ENCODE measurements at places on chromosomes 11 and 22.

- DNase-seq = no peak
Measured at GRCh38 chr11:74546752-74547151, 45.6 kb upstream of the POLD3 start.

DNA sequence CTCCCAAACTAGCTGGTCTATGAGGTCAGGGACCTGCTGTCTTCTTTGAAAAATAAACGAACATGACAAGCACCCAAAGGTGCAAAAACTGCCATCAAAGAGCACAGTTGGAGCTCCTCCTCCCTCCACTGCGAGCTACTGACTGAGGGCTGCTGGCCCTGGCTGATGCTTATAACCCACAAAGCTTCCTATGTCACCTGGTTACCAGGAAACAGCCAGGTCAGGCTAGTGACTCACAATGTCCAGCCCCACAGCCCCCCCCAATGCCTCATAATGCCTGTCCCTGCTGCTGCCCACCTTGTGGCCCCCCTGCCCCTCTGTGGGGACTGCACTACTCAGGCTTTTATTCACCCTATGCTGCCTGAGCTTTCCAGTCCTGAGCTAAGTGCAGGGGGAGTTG, at the start of gene DRICH1:
DRICH1 (minus strand) TSS at position 144 of the 400 bp plus-strand sequence. CDS start 298 bp downstream, outside the sequence.
- DNase-seq = no peak

- DNase-seq = no peak
Measured at GRCh38 chr11:79066456-79067351, 374.1 kb downstream of the TENM4 start.

DNA sequence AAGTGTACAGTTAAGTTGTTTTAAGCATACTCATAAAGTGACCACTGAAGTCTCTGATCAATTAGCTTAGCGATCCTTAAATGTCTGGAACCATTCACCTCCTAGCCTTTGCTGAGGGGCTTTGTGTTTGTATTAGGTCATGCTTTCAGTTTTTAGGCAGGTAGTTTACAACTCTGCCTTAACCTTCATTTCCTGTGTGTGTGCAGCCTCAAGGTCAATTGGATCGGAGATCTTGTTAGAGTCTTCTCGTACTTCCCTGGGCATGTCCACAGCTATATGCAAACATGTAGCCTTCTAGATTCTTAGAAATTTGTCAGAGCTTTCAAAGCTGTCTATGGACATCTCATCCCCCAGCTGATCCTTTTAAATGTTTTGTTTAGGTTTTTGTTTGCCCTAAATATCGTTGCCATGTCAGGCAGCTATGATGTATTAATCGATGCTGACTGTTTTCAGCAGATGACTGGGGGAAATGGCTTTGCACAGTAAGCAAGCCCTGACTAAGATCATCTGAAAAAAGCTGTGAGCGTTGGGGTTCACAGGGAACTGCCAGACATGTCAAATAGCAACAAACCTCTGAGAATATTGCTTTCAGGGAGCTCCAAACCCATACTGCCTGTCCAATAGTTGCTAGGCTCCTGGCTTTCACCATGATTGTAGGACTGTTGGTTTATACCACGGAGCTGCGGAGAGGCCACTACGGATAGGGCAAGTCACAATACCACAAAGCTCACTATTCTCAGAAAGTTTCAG, 45.6 kb downstream of the GLYAT start:
- DNase-seq = no peak

DNA sequence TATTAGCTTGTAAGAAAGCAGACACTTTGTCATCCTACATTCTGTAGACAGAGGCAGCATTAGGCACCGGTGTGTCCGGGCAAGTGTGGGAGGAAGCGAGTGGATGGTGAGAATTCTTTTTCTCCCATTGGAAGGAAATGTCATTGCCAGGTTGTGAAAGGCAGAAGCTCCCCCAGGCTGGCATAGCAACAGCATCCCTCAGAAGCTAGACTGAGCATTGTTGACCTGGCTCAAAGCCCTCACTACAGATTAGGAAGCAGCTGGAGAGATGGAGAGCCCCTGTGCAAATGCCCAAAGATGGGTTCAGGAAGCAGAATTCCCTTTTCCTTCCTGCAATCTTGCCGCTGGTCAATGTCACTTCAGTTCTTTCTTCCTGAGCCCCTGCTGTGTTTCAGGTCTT, 1299.3 kb downstream of the TBC1D22A start:
- DNase-seq = no peak

DNA sequence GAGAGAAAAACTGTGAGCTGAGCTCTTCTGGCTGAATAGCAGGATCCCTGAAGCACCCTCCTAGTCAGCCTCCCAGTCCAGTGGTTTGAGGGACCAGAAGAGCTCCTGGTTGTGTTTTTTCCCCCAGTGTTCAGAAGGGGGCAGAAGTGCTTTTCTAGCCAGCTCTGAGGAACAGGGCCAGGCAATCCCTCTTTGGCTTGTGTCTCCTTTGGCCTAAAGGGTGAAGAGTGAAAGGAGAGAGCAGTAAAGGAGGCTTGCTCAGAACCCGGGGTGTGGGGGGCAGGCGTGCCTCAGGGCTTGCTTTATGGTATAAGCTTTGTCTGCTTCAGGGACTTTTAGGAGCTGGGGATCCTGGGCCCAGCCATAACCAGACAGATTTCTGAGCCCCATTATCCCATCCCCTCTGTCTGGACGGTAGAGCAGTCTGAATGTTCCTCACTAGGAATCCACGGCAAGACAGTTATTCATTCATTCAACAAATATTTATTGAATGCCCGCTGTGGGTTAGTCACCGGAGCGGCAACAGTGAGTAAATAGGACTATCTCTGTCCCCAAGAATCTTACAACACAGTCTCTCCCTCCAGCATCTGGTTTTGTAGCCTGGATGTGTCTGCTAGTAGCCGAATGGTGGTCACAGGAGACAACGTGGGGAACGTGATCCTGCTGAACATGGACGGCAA, 14.5 kb downstream of the ACP2 start:
- no peak for DNase-seq

DNA sequence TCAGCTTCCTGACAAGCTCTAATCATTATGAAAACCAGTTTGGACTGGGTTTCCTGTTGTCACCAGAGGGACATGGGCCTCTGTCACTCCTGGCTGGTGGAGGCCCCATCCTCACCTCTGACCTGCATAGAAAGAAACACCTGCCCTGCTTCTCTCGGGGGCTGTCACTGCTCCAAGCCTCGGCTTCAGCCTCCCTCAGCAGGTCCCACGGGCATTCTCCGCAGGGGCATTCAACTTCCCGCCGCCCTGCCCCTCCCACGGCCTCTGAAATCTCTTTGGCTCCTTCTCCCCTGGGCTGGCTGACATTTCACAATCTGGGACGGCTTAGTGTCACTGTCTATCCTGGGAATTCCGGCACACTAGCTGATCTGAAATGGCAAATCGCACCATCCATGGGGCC, 257.9 kb downstream of the CTTN start:
- DNase-seq = no peak

- no peak for DNase-seq
Measured at GRCh38 chr11:32099516-32099915, 8.6 kb downstream of the RCN1 start.

DNA sequence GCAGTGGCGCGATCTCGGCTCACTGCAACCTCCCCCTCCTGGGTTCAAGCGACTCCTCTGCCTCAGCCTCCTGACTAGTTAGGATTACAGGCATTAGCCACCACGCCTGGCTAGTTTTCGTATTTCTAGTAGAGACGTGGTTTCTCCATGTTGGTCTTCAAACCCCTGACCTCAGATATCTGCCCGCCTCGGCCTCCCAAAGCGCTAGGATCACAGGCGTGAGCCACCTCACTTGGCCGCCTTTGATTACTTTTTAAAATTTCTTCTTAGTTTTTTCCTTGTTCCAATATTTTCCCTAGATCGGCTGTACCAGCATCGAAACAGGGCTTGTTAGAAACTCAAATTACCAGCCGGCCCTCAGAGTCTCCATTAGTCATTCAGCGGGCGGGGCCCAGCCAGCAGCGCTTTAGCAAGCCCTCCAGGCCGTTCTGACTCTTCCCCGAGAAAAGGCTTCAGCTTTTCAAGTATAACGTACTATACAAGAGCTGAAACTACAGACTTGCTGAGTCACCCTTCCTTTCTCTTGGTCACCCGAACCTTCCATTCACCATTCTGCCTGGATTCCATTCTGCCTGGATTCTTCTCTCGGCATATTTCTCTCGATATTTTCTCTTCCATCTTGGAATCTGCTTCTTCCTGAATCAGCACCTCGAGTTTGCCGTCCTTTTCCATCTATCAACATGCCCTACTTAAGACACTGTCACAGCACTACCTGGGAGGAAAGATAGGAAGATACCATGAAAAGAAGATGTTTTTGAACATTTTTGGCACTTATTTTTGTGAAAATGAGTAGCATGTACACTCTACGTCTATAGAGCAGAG, 6.7 kb upstream of the CAPRIN1 start:
- peak; percentile 25 for DNase-seq

- DNase-seq = no peak
Measured at GRCh38 chr22:50526834-50527801, 1.7 kb upstream of the SCO2 start.

Measured in HEK293T (cell line).